ENCODE measurements at places on chromosomes 12 and 14.

- DNase-seq = no peak
These were observed 15.8 kb upstream of the KRT7 start for GRCh38 chr12:52217223-52217622.

- no peak for DNase-seq
These were observed 278.3 kb downstream of the DPF3 start for GRCh38 chr14:72615451-72616121.

- no peak for DNase-seq
These were observed 14.8 kb upstream of the CALM1 start for GRCh38 chr14:90381999-90382451.

DNA sequence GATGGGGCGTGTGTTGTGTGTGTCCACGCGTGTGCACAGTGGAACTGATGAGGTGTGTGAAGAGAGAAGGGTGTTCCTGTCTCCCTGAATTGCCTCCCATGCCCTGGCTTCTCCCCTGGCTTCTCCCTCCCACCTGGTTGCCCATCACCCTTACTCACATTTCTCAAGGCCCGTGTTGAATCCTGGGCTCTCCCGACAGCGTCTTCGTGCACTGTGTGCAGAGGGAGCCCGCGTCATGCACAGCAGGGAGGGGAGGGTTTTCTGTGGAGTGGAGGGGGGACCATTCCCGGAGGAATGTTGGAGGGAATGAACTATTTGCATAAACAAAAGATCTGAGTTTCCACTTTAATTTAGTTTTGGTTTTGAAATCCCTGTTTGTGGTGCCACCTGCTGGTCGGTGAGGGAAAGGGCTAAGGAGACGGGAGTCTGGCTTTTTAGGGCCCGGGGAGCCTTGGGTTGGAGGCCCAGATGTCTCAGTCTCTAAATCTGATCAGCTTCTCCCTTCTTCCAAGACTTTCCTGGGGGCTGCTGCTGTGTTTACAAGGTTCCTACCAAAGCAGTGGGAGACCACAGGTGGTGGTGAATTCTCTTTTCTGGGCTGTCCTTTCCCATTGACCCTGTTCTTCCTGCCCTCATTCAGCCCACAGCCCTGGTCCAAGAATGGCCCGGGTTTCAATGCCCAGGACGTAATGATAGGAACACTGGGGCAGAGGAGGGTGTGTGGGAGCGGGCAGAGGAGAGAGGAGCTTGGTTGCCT lies at the start of gene C1R:
C1R (minus strand) TSS at position 217 of the 757 bp plus-strand sequence; CDS start at position 160, 57 bp downstream.
- no peak for DNase-seq

DNA sequence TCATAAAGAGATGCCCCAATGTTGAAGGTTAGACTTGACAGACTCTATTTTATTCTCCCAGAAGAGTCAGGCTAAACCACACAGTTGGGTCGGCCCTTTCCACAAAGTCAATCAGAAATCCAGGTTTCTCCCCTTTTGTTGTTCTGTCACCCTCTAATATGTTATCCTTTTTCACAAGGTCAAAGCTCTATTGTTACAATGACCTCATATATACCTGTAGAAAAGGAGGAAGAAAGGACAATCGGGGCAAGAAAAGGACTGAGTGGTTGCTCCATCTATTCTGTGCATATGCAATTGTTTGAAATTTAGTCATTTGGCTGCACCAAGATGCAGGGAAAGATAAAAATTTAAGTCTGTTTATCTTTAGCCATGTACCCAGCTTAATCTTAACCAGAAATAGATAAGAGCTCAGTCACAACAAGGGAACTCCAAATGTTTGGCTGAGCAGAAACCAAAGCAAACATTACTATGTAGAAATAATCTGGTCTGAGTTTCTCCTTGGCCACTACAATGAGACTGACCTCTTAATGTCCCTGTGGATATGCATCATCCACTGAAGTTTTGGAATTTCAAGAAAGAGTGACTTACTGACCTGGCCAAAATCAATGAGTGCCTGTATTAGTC lies 503.7 kb downstream of the GALC start:
- no peak for DNase-seq

GRCh38 chr12:104183443-104183842 lies 32.1 kb upstream of the TXNRD1 start:
- DNase-seq = no peak

DNA sequence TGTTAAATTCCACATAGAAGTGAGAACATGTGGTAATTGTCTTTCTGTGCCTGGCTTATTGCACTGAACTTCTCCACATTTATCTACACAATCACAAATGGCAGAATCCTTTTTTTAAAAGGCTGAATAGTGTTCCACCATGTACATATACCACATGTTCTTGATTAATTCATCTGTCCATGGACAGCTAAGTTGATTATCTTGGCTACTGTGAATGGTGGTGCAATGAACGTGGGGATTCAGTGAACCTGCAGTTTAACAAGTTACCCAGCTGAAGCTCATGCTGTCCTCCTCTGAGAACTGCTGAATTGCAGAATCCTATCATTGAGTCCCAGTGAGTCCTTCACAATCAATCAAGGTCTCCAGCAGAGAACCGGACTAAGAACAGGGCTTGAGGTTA lies 74.9 kb downstream of the TBK1 start:
- no peak for DNase-seq

DNA sequence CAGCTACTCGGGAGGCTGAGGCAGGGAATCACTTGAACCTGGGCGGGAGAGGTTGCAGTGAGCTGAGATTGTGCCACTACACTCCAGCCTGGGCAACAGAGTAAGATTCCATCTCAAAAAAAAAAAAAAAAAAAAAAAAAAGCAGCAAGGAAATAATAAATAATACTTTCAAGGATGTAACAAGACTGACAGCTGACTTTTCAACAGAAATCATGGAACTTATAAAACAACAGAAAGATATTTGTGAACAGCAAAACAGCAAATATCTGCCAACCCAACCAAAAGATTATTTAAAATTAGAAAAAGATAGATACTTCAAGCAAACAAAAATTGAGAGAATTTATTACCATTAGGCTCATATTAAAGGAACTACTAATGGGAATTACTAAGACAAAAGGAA lies 115.1 kb downstream of the TSHR start:
- DNase-seq = no peak

GRCh38 chr14:94738751-94739150 lies 31.2 kb downstream of the GSC start:
- DNase-seq = no peak

- DNase-seq = no peak
These were observed 13.5 kb downstream of the ETFRF1 start for GRCh38 chr12:25208554-25208953.

DNA sequence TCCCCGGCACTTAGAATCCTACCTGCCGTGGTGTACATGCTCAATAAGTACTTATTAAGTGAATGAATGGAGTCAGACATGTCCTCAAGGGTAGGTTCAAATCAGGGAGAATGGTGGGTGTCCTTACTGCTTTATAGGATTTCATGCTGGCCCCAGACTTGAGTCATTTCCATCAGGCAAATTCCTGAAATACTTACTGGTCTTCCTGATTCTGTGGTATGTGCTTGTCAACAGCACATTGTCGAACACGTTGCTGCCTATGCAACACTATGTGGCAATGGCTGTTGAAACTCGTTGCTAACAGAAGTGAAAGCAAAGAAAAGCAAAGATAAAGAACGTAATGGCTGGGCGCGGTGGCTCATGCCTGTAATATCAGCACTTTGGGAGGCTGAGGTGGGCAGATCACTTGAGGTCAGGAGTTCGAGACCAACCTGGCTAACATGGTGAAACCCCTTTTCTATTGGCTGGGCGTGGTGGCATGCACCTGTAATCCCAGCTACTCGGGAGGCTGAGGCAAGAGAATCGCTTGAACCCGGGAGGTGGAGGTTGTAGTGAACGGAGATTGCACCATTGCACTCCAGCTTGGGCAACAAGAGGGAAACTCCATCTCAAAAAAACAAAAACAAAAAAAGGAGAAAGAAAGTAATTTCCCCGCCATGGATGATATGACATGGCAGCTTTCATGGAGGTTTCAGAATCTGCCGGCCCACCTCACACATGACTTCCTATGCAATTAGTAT lies 214.9 kb downstream of the ZFP36L1 start:
- no peak for DNase-seq

GRCh38 chr14:101039755-101040138 lies 136.2 kb upstream of the RTL1 start:
- DNase-seq = no peak

DNA sequence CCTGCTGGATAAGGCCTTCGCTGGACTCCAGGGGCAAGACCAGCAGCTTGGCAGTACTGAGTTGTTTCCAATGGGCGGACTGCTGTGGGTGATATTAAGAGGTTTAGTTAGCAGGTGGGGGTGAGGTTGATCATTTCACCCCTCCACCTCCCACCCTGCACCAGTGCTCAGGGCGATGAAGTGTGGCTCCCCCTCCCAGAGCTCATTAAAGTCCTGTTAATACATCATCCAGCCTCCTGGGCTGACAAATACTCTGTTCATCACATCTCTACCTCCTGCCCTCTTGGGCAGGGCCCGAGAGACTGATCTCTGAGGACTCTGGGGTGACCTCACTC lies 2.4 kb upstream of the FIGNL2 start:
- no peak for DNase-seq

GRCh38 chr14:21070083-21070609 lies at the start of gene ARHGEF40:
Gene ARHGEF40, plus strand, starts transcription at chr14:21070304. Its CDS starts 93 bp downstream, at chr14:21070397.
- no peak for DNase-seq

DNA sequence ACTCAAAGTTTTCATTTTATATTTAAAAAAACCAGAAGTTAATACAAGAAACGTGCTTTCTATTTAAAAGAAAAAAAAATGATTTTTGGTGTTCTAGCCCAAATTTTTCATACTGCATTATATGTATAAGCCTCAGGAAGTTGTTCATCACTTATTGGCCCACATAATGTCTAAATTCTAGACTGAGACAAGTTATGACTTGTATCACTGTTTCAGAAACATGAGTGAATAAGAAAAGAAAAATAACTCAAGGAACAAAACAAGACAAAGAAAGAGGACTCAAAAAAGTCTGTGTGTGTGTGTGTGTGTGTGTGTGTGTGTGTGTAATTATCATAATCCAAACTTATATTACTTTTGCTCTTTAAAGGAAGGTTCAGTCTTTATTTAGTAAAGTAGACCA lies 929.8 kb downstream of the GALC start:
- DNase-seq = no peak

GRCh38 chr14:70660967-70661893 lies 19.5 kb downstream of the TTC9 start:
- DNase-seq = no peak

DNA sequence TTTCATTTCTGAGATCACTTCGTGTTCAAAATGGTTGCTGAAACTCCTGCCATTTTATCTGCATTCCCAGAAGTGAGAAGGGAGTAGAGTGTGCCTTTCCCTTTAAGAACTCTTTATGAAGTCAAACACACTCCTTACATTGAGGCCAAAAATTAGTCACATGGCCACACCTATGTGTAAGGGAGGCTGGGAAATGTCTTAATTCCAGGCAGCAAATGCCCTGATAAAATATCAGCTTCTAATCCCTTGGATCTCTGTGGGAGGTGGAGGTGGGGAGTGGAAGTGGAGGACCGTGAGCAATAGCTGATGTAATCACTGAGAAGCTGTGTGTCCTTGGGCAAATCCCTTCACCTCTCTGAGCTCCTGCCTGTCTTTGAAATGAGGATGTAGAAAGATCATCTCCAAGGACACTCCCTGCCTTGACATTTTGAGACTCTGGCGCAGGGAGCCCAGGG lies 22.7 kb upstream of the ANKRD9 start:
- no peak for DNase-seq
